CD8-positive, alpha-beta memory T cell (primary cell): ENCODE measurements at places on chromosomes 16 and 17. TPM values are rescaled to one million over a fixed set of nuclear protein-coding genes. Genes with fewer than 3 reads are reported as not detected.

Gene KRT17
- total RNA-seq = not detected

- DNase-seq = no peak
Observed at GRCh38 chr17:27520491-27521185, 64.4 kb downstream of the KSR1 start.

GRCh38 chr16:46961373-46962353, 11.8 kb downstream of the DNAJA2 start:
- peak; percentile 5 for DNase-seq

- no peak for DNase-seq
Observed at GRCh38 chr17:49725452-49726130, 17.8 kb upstream of the SLC35B1 start.

DNA sequence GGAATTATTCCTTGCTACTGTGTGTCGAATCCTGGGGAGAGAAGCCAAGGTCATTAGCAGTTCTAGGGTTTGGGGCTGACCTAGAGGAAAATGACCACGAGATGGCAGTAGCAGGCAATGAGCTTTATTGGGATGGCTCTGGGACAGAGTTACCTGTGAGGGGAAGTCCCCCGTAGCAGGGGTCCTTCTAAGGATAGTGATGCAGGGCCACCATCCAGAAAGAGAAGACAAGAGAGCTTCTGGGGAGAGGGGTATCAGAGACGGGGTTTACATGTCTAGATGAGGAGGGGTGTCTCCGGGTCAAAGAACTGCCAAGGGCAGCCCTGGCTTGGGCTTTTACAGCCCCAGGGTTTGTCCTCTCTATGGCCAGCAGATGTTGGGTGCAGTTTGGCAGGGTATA, 6.4 kb upstream of the GGT6 start:
- no peak for DNase-seq

GRCh38 chr17:79413611-79414010, 197.2 kb downstream of the RBFOX3 start:
- no peak for DNase-seq

Gene MYH1
- total RNA-seq = not detected

GRCh38 chr17:8794636-8795035, 4.5 kb downstream of the MFSD6L start:
- no peak for DNase-seq

Gene FTSJ3
- 98.1 TPM for total RNA-seq

DNA sequence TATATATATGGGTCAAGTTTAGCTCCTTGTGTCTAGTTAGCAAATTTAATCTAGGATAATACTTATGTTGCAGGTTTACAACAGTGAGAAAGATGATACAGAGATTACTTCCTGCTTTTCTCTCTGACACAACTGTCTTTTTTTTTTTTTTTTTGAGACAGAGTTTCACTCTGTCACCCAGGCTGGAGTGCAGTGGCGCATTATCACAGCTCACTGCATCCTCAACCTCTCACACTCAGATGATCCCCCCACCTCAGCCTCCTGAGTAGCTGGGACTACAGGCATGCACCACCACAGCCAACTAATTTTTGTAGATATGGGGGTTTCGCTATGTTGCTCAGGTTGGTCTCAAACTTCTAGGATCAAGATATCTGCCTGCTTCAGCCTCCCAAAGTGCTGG, 706.9 kb upstream of the SOX9 start:
- no peak for DNase-seq

GRCh38 chr17:72173499-72174116, 52.8 kb downstream of the SOX9 start:
- no peak for DNase-seq

DNA sequence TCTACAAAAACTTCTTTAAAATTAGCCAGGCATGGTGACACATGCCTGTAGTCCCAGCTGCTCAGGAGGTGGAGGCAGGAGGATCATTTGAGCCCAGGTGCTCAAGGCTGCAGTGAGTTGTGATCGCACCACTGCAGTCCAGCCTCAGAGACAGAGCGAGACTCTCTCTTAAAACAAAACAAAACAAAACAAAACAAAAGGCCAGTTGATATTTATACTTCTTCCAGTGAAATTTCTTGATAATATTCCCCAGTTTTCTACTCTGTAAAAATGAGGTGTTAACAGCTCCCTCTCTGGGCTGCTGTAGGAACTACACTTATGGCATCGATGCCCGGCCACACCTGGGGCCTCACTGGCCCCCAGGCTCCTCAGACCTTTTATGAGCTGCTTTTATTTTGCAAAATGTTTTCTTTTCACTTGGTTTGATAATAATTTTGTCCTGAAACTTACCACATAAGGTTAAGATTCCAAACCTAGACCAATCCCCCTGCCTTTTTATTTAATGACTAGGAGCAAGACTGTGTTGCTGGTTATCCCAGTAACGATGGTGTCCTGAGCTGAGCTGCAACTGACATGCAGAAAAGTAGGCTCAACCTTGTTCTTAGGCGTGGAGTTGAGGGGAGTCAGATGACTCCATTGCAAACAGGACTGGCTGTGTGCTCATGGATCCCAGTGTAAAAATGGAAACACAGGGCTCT, 17.6 kb downstream of the MAPK8IP3 start:
- peak; percentile 23 for DNase-seq
